ENCODE measurements at places on chromosomes 5 and 9.

DNA sequence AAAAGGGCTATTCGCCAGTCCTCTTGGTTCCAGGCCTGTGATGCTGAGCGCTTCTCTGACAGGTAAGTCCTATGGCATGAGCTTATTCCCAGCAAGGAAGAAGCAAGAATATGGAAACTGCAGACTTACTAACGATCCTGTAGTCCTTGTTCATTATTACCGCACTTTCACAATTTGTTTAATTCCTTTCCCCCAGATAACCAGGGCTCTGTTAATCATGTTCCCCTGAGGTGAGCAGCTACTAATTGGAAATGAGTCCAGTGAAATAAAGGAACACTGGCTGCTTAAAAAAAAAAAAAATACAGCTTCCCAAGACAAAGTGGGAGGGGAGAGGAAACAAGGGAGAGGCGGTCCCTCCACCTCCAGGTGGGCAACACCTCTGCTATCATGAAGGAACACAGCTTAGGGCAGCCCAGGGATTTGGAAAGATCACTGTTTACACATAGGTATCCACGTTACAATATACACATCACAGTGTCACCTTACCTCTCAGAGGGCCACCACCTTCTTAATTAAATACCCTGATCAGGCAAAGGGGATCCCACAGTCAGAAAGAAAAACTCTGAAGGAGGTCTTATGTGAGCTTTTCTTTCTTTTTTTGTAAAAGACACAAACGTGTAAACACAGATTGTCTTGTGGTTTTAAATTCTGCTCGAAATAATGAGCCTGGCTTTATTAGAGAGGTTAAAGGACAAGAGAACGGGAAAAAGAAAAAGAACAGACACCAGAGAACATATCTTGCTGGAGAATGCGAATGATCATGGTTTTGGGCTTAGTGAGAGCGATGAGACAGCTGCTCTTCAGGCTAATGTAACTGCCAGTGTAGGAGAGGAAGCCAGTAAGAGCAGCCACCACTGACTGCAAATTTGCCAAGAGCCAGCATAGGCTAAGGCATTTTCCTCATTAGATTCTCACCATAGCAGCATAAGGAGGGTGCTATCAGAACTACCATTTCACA, 258.6 kb downstream of the CRB2 start:
- DNase-seq, result no peak

DNA sequence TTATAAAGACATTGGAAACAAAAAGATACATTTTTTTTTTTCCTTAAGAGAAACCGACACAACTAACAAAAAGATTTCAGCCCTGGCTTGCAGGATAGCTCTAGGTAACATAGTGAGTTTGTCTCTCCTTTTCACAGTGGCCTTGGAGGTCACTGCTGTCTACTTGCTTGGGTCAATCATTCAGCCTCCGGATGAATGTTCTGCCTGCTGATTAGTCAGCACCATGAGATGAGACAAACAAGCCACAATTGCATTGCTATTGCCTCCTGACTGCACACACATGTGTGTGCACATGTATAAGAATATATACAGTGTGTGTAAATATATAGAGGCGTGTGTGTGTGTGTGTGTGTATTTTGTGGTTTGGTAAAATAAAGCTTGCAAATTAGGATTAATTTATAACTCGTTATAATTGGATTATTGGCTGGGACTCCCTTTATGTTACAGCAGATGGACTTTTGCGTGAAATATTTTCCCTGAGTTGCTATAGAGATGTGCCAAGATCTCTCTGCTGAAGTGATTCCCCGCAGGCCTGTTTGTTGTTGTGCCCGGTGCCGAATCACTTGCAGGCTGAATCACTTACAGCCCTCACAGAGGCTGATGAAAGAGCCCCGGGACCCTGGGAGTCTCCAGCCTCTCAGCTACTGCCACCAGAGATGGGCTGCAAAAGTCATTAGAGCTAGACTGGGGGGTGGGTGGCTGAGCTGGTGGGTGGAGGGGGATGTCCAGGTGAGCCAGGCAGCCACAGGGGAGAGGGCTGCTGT, 161.2 kb downstream of the FGF18 start:
- no peak for DNase-seq

- DNase-seq, result no peak
These were observed 200.5 kb downstream of the ARHGEF28 start for GRCh38 chr5:73826301-73827105.

DNA sequence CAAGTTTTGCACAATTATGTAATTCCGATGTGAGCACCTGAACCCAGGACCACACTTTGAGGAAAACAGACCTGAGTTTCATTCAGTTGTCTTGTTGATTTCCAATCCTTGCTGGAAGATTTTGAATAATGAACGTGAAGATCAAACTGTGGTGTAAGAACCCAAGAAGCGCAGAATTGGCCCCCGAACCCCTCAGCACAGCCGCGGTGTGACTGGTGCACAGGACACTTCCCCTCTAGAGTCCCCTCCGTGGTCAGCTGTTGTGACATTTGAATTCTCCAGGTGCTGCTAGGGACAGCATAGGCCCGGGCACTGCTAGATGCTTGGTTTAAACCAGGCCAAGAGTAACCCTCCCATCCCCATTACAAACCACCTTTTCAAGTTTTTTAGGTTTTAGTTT, 1.7 kb downstream of the BRD3OS start:
- DNase-seq, result no peak

DNA sequence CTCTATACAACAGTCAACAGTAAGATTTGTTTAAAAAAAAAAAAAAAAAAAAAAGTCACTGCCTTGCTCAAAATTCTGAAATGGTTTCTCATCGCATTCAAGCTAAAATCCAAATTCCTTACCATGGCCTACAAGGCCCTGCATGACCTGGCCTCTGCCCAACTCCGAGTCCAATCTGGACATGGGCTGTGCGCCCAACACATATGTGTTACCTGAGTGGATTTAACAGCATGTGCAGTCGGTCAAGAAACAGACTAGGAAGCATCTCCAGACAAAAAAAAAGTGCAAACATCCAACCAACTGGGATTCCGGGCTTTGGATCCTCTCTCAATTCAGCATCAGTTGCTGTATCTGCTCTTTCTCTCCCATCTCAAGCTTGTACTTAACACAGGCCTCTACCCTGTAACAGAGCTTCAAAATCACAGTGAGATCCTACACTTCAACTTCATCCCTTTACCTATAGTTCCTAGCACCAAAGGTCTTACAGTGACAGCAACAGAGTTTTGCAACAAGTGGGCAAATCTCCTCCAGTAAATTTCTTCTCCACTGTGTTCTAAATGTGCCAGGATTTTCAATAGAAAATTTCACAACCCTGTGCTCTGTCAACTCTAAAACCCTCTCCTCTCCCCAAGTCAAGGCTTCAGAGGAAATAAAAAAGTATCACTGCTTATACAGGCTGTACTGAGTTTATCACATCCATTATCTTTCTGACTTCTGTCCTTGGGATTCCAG, 19.6 kb downstream of the ZNF608 start:
- no peak for DNase-seq

DNA sequence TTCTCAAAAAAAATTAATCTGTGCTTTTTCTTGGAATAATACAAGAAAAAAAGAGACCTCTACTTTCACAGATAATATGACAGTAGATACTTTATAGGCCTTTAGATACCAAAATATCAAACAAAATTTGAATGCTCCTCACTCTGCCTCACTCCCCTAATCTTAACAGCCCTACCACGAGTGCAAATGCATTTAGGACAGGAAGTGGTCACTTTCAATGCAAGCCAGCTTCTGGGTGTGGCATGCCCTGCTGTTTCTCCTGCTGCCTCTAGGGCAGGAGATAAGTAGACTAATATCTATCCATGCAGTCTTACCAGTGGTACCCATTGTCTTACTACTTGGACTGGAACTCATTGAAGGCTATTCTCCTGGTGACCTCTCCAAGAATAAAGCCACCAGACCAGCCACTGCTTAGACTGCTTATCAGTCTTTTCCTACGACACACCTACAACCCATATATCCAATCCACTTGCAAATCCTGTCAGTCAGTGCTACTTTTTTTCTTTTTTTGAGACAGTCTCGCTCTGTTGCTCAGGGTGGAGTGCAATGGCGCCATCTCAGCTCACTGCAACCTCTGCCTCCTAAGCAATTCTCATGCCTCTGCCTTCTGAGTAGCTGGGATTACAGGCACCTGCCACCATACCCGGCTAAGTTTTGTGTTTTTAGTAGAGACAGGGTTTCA, 23.0 kb downstream of the FRRS1L start:
- peak; percentile 9 for DNase-seq

GRCh38 chr9:89213396-89213880, 34.8 kb upstream of the SHC3 start:
- no peak for DNase-seq

- DNase-seq, result no peak
These were observed 2.0 kb upstream of the CPEB4 start for GRCh38 chr5:173886150-173886549.

DNA sequence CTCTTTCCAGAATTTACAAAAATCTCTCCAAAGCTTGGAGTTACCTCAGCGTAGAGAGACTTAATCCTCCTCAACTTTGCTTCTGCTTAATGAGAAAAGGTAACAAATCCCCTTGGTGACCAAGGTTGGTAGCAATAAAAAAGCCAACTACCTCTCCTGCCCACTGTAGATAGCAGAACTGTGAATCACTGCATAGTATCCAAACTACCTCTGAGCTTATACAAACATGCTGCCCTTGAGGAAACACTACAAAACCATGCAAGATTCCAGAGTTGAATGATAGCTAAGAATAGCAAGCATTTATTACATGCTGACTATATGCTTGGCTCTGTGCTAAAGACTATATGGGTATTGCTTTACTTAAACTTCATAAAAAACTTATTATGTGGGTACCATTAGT, 2.8 kb upstream of the ADAMTS12 start:
- no peak for DNase-seq

DNA sequence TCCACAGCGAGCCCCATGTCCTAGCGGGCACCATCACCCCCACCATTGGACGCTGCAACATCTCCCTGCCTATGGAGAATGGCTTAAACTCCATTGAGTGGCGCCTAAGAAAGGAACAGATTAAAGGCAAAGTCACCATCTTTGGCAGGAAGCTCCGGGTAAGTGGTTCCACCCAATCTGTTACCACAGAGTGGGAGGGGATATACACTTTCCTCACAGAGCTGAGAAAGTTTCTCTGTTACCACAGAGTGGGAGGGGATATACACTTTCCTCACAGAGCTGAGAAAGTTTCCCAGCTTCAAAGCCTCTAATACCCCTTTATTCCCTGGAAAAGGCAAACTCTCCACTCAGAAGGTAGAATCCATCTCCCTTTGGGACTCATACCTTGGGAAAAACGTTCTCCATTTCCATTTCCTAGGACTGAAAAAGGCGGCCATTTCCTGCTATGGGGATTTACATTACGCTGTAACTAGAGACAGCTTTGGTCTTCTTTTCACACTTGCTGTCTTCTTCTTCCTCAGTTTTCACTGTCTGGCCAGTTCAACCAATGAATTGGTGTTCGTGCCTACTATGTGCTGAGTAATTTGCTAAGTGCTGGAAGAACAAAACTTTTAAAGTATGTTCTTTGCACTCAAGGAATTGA, 63.4 kb upstream of the WWC1 start:
- DNase-seq, result peak; percentile 31

GRCh38 chr9:137759649-137760321, 117.8 kb upstream of the CACNA1B start:
- DNase-seq, result no peak

DNA sequence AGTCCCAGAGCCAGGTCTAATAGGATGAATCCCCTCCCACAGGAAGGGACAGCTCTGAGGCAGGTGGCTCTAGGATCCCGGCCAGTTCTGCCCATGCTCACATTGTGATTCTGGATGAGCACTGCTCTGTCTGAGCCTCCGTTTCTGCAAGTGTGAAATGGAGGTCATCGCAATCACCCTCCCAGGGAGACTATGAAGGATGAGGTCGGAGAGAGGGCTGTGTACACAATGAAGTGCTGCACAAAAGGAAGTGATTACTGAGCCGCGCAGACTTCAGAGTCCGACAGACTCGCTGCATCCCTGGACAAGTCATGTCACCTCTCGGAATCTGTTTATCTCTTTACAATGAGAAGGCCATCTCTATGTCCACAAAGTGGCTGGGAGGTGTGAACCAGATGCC, 21.7 kb downstream of the LHX6 start:
- no peak for DNase-seq

DNA sequence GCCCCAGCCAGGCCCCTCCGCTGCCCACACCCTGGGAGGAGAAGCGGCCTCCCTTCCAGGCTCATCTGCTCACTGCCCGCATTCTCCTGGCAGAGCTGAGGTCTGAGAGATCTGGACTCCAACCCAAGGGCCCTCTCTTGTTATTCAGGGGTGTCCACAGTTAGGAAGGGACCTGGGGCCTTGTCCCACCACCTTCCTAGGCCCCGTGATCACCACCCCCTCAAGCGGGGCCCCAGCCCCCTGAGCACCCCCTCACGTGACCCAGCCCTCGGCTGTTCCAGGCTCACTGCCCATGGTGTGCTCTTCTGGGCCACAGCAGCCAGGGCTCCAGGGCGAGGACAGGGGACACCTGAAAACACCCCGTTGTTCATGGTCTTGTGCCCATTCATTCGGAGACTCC, 48.7 kb downstream of the NEURL1B start:
- no peak for DNase-seq

- DNase-seq, result no peak
These were observed 353.5 kb upstream of the RFX3 start for GRCh38 chr9:3879315-3879714.

GRCh38 chr9:120484162-120484561, 95.8 kb downstream of the CDK5RAP2 start:
- DNase-seq, result no peak

DNA sequence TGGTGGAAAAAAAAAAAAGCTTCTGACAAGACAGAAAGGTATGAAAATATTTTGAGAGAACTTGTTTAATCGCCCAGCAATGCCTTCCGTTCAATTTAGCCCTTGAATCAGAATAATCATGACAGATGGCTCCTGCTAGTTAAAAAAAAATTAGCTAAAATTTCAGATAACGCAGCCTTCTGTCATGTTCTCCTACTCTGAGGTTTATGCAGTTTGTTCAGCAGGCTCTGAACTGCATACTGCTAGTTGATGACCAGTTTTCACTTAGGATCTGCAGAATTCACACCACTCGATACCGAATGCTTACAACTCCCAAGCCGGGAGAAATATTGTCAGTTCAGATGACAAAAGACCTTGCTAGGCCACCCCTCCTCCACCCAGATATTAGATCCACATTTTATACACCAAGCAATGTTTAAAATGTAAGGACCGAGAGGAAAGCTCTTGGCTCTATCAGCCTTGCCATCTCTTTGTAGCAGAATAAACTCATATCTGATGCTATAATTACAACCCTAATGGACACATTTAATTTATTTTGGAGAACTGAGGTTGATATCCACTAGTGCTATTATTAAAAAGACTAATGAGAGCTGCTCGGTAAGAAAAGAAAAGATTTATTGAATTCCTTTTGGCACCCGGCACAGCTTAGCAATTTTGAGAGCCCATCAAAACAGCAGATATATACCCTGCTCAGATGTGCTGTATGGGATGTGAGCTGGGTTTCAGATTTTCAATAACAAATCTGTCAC, 322.8 kb downstream of the GLIS3 start:
- no peak for DNase-seq

Data from CD4-positive, alpha-beta T cell treated with Interleukin-4 for 1 hour (primary cell).